Regular cardiac myocyte (primary cell): ENCODE measurements at places on chromosomes 5 and 9. TPM values are rescaled to one million over a fixed set of nuclear protein-coding genes. Genes with fewer than 3 reads are reported as not detected.

Gene FAM151B
- 3.8 and 7.0 TPM in 2 replicates for total RNA-seq

Gene TLN1
- total RNA-seq, result 342 and 359 TPM in 2 replicates

Gene ANKRD18B
- total RNA-seq, result 2.8 and 8.2 TPM in 2 replicates

Gene ADAMTS13
- 1.2 and 1.4 TPM in 2 replicates for total RNA-seq

Gene NEUROG1
- total RNA-seq, result not detected in 2 replicates

Gene JAK2
- total RNA-seq, result 12.1 and 13.5 TPM in 2 replicates

Gene PAX5
- total RNA-seq, result under 0.01 TPM in 1 of 2 replicates, not detected in the other

Gene ORM2
- not detected in 2 replicates for total RNA-seq

Gene OR1J4
- not detected in 2 replicates for total RNA-seq

Gene B4GALT1
- 37.2 and 51.6 TPM in 2 replicates for total RNA-seq

Gene SH3GL2
- under 0.01 TPM in 1 of 2 replicates, not detected in the other for total RNA-seq

Gene PCDHB15
- 0.38 and 1.4 TPM in 2 replicates for total RNA-seq

Gene ENTPD2
- total RNA-seq, result not detected in 2 replicates

Gene CDC14B
- total RNA-seq, result 10.4 and 31.0 TPM in 2 replicates

Gene TRIM36
- 0.38 and 0.56 TPM in 2 replicates for total RNA-seq

Gene APBA1
- total RNA-seq, result 2.5 and 3.6 TPM in 2 replicates

Gene SH3TC2
- 3.9 and 4.4 TPM in 2 replicates for total RNA-seq

Gene PRELID1
- 68.5 and 167 TPM in 2 replicates for total RNA-seq

Gene SPATA9
- total RNA-seq, result 0.38 and 0.85 TPM in 2 replicates

Gene SLC34A3
- total RNA-seq, result not detected in 2 replicates

Gene SOWAHA
- total RNA-seq, result under 0.01 TPM in 1 of 2 replicates, not detected in the other

Gene FCN1
- total RNA-seq, result not detected in 2 replicates

Gene TMEM252
- not detected in 2 replicates for total RNA-seq

Gene TAF11L5
- total RNA-seq, result not detected in 2 replicates

Gene ADRA1B
- 0.19 and 0.56 TPM in 2 replicates for total RNA-seq

Gene MAST4
- total RNA-seq, result 4.4 and 9.6 TPM in 2 replicates

Gene RECK
- total RNA-seq, result 24.2 and 81.7 TPM in 2 replicates

Gene TNFSF8
- not detected in 2 replicates for total RNA-seq

Gene ZNG1E
- 36.6 and 41.2 TPM in 2 replicates for total RNA-seq

Gene OTP
- total RNA-seq, result not detected in 2 replicates
